ENCODE measurements at places on chromosomes 4 and X.

DNA sequence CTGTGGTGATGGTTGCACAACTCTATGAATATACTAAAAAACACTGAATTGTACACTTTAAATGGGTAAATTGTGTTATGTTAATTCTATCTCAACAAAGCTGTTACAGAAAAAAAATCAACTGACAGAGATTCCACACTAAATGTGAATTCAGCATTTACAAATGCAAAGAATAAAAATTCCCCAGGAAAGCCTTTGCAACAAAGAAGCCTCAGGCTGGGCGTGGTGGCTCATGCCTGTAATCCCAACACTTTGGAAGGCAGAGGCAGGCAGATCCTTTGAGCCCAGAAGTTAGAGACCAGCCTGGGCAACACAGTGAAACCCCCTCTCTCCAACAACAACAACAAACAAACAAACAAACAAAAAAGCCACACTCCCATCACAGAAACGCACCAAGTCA is 8.9 kb downstream of the BCLAF3 start:
- peaks cover 31% of the 10 kb centered on the region for H3K4me1 ChIP-seq
- DNase-seq, result no peak
- H3K36me3 ChIP-seq, result peaks cover 5% of the 10 kb centered on the region
- no peak overlapping the region for H3K4me3 ChIP-seq
- peak overlapping the region; percentile 64 for H3K27ac ChIP-seq

DNA sequence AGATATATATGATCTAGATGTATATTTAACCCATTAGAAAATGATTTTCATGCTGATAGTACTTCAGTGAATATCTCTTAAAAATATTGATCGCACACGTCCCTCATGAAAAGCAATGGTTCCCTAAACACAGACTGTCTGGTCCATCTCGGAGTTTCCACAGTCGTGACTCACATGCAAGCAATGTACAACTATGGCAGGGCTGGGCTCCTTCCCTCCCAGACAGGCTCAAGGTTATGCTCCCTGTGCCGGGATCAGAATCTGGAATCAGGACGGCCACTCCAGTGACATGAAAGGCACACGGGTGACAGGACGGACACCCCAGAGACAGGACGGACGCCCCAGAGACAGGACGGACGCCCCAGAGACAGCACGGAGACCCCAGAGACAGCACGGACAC is 40.2 kb upstream of the PPP2R3B start:
- peaks cover 45% of the 10 kb centered on the region for H3K27me3 ChIP-seq
- H3K36me3 ChIP-seq, result no peaks in the 10 kb centered on the region
- DNase-seq, result no peak

DNA sequence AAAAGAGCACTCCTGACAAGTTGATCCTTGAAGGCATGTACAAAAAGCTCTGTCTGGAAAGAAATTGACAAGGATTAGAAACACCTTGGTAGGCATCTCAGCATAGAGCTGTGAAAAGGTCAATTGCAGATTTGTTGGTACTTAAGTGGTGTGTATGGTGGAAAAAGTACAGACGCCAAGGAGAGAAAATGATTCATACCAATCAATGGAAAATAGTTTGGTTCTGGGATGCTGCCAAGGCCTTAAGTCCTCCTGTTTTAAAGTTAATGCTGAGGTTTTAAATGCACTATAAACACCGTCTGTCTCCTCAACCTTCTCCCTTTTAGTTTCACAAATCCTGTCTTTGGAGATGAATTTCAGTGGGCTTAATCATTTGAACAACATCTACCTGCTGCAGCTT is 524.1 kb downstream of the IL15 start:
- H3K4me3 ChIP-seq, result no peak overlapping the region
- peaks cover 29% of the 10 kb centered on the region for H3K36me3 ChIP-seq
- H3K27ac ChIP-seq, result no peak overlapping the region
- DNase-seq, result no peak

DNA sequence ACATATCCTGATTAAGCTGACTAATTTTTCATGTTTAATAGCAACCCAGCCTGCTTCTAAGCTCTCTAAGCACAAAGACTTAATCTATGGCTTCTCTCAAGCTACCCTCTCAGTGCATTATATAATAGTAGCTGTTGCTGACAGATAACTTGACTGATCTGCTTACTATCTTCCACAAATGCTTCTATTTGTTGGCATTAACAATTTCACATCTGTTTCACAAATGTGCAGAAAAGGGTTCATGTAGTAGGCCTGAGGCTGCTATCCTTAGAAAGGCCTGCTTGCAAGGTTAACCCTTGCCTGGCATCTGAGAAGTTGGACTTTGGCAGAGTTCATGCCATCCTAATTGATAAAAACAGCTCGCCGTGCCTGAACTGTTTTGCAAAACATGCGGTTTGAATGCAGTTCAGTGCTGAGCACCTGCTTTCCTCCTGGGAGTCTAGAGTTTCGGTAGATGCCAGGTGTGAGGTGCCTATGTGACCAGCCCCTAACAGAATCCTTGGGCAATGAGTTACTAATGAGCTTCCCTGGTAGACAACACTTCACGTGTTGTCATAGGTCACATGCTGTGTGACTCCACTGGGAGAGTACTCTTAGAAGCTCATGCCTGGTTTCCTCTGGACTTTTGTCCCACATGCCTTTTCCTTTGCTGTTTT is 68.4 kb downstream of the NSG1 start:
- no peak for DNase-seq
- H3K27me3 ChIP-seq, result no peaks in the 10 kb centered on the region
- H3K36me3 ChIP-seq, result peaks cover 11% of the 10 kb centered on the region
- H3K4me1 ChIP-seq, result no peaks in the 10 kb centered on the region

GRCh38 chrX:119222932-119223331 is 13.2 kb upstream of the PGRMC1 start:
- H3K4me3 ChIP-seq, result no peak overlapping the region
- peaks cover 56% of the 10 kb centered on the region for H3K27me3 ChIP-seq
- H3K36me3 ChIP-seq, result no peaks in the 10 kb centered on the region
- H3K27ac ChIP-seq, result no peak overlapping the region
- no peak for DNase-seq
- no peaks in the 10 kb centered on the region for H3K4me1 ChIP-seq

DNA sequence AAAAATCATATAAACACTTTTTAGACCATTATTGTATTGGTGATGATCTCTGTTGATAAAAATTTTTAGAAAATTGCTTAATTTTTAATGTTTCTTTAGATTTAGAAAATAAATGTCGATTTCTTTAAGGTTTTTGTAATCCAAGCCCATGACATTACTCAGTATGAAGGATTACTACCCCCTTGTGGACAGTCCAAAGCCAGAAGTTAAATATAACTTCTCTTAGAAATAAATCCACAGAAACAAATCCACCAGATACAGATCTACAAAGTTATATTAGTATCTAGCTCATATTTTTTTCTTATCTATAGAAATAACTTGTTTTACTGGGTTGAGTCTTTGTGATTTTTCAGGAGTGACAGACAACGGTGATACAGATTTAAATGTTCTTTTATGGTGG is 18.9 kb downstream of the TIFA start:
- peaks cover 14% of the 10 kb centered on the region for H3K4me1 ChIP-seq
- DNase-seq, result no peak
- no peak overlapping the region for H3K4me3 ChIP-seq
- no peak overlapping the region for H3K27ac ChIP-seq
- H3K27me3 ChIP-seq, result no peaks in the 10 kb centered on the region

GRCh38 chr4:140018931-140019618 is 134.9 kb downstream of the MAML3 start:
- no peak overlapping the region for H3K27ac ChIP-seq
- H3K4me3 ChIP-seq, result no peak overlapping the region
- peaks cover 4% of the 10 kb centered on the region for H3K27me3 ChIP-seq
- no peak for DNase-seq

DNA sequence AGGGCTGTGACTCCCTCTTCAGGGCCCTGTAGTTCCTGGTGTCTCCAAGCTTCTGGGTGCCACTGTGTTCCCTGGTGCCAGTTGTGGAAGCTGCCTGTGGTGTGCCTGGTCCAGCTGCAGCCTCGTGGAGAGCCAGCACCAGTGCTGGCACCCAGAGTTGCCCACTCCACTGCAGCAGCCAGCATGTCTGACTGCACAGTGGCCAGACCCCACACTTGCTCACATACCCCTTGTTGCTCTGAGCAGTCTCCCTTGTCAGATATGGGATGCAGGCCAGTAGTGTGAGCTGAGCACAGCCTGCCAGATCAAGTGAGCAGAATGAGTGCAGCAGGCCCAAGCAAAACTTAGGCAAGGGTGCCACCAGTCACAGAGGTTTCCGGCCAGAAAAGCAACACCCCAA is 108.6 kb downstream of the ZMAT1 start:
- no peaks in the 10 kb centered on the region for H3K4me1 ChIP-seq
- no peak overlapping the region for H3K27ac ChIP-seq
- H3K4me3 ChIP-seq, result no peak overlapping the region
- no peak for DNase-seq
- no peaks in the 10 kb centered on the region for H3K36me3 ChIP-seq
- H3K27me3 ChIP-seq, result peaks cover 44% of the 10 kb centered on the region

DNA sequence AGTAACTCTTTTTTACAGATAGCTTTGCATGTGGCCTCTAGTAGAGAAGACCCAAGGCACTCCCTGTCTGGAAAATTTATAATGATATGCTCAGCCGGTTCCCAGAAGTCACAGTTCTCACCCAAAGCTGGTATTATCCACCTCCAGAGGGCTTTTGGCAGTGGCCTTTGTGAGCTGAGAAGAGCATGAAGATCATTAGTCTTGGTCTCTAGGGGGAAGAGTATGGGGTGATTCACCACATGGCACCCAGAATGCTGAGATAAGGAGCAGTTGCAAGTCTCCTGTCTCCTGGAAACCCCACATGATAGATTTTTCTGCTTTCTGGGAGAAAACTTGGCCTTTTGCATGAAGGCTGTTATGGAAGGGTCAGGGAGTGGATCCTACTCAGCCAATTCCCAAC is 75.4 kb upstream of the PRPS1 start:
- H3K27ac ChIP-seq, result no peak overlapping the region
- H3K4me1 ChIP-seq, result peaks cover 11% of the 10 kb centered on the region
- no peak overlapping the region for H3K4me3 ChIP-seq

GRCh38 chrX:134513091-134513490 is 53.1 kb downstream of the HPRT1 start:
- H3K4me1 ChIP-seq, result no peaks in the 10 kb centered on the region
- H3K36me3 ChIP-seq, result no peaks in the 10 kb centered on the region
- H3K4me3 ChIP-seq, result no peak overlapping the region
- DNase-seq, result no peak
- peak overlapping the region; percentile 29 for H3K27ac ChIP-seq

- H3K27ac ChIP-seq, result no peak overlapping the region
- no peak for DNase-seq
- H3K4me1 ChIP-seq, result no peaks in the 10 kb centered on the region
- peaks cover 5% of the 10 kb centered on the region for H3K27me3 ChIP-seq
Measured at GRCh38 chrX:38061335-38061734, 55.0 kb downstream of the SYTL5 start.

- no peaks in the 10 kb centered on the region for H3K36me3 ChIP-seq
- no peak for DNase-seq
- no peak overlapping the region for H3K4me3 ChIP-seq
- H3K4me1 ChIP-seq, result no peaks in the 10 kb centered on the region
- H3K27me3 ChIP-seq, result no peaks in the 10 kb centered on the region
- H3K27ac ChIP-seq, result no peak overlapping the region
Measured at GRCh38 chr4:90960840-90961239, 833.6 kb downstream of the CCSER1 start.

- H3K36me3 ChIP-seq, result peaks cover 1% of the 10 kb centered on the region
- H3K27ac ChIP-seq, result no peak overlapping the region
- H3K4me1 ChIP-seq, result no peaks in the 10 kb centered on the region
- H3K27me3 ChIP-seq, result peaks cover 7% of the 10 kb centered on the region
- no peak for DNase-seq
Measured at GRCh38 chr4:39410415-39410814, 3.7 kb downstream of the KLB start.

DNA sequence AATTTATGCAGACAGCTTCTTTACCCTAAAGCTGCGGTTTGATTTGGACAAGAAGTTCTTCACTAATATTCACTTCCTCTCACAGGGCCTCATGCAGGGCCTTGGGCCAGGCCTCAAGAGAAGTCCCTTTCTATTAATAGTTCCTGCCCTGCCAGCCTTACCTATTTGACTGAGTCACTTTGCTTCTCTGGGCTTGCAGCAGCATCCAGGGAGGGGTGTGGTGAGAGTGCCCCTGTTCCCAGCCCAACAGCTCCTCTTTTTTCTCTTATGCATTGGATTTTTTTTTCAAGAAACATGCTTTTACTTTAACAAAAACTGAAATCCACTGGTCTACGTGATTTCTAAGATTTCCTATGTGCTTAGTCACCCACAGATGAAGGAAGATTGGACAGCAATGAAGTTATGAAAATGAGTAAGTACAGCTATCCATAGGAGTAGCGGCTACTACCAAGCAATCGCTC is 26.7 kb downstream of the FAM156B start:
- H3K27me3 ChIP-seq, result peaks cover 15% of the 10 kb centered on the region
- no peak overlapping the region for H3K27ac ChIP-seq
- no peak overlapping the region for H3K4me3 ChIP-seq

- no peak for DNase-seq
- H3K27me3 ChIP-seq, result no peaks in the 10 kb centered on the region
- H3K4me1 ChIP-seq, result no peaks in the 10 kb centered on the region
Measured at GRCh38 chr4:83831588-83831987, 295.7 kb downstream of the GPAT3 start.

DNA sequence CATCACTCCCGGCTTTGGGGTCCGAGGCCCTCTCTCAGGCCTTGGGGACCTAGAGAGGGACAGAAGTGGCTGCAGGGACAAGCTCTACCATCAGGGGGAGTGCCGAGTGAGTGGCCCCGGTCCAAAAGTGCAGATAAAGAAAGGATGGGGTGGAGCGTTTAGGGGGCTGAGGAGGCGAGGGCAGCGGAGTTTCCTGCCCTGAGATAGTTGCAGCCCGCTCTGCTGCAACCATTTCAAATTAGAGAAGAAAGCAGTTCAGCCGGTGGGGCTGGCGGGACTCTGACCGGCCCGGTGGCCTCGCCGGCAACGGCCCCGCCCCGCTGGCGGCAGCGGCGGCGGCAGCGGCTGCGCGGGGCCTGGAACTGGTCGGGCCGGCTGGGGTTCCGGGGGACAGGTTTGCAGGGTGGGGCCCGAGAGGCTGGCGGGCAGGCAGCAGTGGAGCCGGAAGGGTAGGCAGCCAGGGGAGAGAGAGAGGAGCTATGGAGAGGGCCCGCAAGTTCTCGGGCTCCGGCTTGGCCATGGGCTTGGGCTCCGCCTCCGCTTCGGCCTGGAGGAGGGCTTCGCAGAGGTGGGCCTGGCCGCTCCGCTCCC is 7.6 kb downstream of the DLG3 start:
- peak; percentile 43 for DNase-seq
- H3K36me3 ChIP-seq, result peaks cover 8% of the 10 kb centered on the region
- H3K27ac ChIP-seq, result peak overlapping the region; percentile 90
- H3K27me3 ChIP-seq, result no peaks in the 10 kb centered on the region
- H3K4me3 ChIP-seq, result peak overlapping the region; percentile 84

DNA sequence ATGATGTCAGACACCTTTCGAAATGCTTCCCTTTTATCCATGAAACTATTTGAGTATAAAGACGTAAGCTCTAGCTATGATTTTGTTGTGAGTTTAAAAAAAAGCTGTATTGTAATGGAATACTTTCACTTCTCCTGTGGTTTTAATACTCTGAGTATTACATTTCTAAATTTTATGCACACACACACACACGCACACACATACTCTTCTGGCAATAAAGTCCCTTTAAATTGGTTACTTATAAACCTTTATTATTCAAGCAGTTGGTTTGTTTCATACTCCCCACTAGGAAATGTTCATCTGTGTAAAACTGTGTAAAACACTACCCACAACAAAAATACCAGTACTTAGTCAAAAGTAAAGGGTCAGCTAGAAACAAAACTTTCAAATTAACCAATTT is 18.2 kb downstream of the VAMP7 start:
- no peak overlapping the region for H3K27ac ChIP-seq
- no peaks in the 10 kb centered on the region for H3K4me1 ChIP-seq
- peaks cover 23% of the 10 kb centered on the region for H3K36me3 ChIP-seq
- H3K4me3 ChIP-seq, result no peak overlapping the region
- no peaks in the 10 kb centered on the region for H3K27me3 ChIP-seq
- no peak for DNase-seq

Data from central memory CD8-positive, alpha-beta T cell (primary cell).